ENCODE measurements at places on chromosomes 12 and 14.
A peak's percentile ranks its signal among the peaks of the same experiment; 100 is the strongest.

GRCh38 chr12:3252450-3252891 is 175.3 kb downstream of the TSPAN9 start:
- peaks cover 3% of the 10 kb centered on the region for H3K27me3 ChIP-seq
- no peak overlapping the region for H3K4me3 ChIP-seq
- peaks cover 8% of the 10 kb centered on the region for H3K4me1 ChIP-seq
- no peak for DNase-seq

- no peaks in the 10 kb centered on the region for H3K4me1 ChIP-seq
- no peak overlapping the region for H3K27ac ChIP-seq
- no peak overlapping the region for H3K4me3 ChIP-seq
These were observed 123.8 kb downstream of the KCNH5 start for GRCh38 chr14:62921466-62921865.

GRCh38 chr14:31229638-31230572 is 22.3 kb upstream of the HECTD1 start:
- no peaks in the 10 kb centered on the region for H3K36me3 ChIP-seq
- H3K27me3 ChIP-seq, result no peaks in the 10 kb centered on the region
- peak overlapping the region; percentile 62 for H3K27ac ChIP-seq

DNA sequence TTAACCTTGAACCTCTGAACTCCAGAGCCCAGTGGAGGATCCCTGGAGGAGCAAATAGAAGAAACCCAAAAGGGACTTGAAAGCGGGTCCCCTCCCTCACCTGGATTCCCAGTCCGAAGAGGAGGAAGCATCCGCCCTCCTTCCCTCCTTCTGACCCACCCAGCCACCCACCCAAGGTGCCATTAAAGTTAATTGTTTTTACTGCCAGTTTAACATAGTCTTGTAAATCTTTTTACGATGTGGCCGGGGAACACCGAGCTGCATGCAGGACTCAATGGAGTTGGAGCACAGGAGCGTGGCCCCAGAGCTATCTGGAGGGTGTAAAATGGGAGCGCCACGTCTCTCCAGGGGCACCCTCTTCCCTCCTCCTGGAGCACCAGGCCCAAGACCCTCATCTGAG is 49.9 kb upstream of the TBX3 start:
- H3K27ac ChIP-seq, result no peak overlapping the region
- peaks cover 4% of the 10 kb centered on the region for H3K36me3 ChIP-seq
- peaks cover 1% of the 10 kb centered on the region for H3K27me3 ChIP-seq
- peaks cover 17% of the 10 kb centered on the region for H3K4me1 ChIP-seq

- H3K27me3 ChIP-seq, result no peaks in the 10 kb centered on the region
- H3K27ac ChIP-seq, result no peak overlapping the region
- H3K36me3 ChIP-seq, result no peaks in the 10 kb centered on the region
- H3K4me1 ChIP-seq, result peaks cover 7% of the 10 kb centered on the region
- H3K4me3 ChIP-seq, result no peak overlapping the region
These were observed 128.3 kb downstream of the SLC16A7 start for GRCh38 chr12:59724011-59724695.

DNA sequence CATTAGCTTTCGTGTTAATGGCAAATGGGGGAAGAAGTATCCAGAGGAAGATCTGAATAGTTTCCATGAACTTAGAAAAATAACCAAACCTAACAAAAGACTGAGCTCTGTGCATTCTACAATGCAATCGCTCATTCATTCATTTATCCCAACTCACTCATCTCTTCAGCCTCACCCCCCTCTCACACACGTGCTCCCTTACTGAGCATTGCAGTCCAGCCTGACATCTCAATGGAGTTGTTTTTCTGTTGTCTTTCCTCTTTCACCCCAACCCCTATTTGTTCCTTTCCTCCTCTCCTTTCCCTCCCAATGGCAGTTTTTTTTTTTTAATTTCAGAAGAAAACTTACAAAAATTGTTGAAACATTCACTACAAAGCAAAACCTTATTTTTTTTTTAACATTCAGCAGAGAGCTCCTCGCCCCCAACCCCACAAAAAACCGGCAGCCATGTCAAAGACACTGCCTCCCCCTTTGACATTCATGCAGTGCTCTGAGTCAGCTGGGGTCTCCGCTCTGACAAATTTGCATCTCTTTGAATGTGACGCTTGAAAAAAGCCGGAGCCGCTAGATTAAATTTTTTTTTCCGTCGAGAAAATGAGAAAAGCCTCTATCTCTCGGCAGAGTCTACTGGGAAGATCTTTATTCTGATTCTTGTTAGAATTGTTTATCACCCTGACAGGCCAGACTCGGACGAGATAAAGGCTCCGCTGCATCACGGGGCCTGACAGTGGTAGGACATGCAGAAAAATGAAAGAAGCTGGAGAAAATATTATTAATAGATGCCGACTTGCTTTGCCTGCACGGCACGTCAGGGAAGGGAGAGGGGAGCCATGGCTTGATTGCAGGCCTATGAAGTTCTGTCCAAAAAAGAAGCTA is 775.6 kb downstream of the VRK1 start:
- no peak overlapping the region for H3K27ac ChIP-seq
- peaks cover 12% of the 10 kb centered on the region for H3K36me3 ChIP-seq
- no peaks in the 10 kb centered on the region for H3K4me1 ChIP-seq
- no peaks in the 10 kb centered on the region for H3K27me3 ChIP-seq
- no peak for DNase-seq

DNA sequence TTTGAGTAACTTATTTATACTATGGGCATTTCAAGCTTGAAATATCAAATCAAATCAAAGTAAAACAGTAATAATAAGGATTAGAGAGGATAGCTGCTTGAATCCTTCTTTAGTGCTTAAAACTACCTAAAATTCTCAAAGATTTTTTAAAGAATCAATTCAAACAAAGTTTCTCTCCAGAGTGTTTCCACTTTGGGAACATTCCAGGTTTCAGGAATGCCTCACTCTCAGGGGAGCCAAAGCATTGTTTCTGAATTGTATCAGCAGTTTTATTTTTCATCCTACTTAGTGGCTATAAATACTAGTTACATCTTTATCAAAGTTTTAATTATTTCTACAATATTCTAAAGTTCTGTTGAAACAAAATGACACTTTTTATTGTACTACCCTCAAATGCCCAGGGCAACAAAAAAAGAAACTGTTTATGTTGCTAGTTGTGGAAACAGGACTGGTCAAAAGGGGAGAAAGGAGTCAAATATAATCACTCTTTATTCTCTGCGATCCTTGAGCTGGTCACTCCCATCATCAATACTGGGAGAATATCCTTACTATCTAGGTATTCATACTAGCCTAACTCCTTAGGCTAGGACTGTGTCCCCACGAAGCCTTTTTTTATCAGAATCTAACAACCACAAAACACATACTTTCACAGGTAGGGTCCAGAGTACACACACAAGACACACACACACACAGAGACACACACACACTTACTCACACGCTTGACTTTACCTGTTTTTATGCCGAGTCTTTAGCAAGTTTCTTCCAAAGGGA is 598 bp downstream of the RASSF9 start:
- no peaks in the 10 kb centered on the region for H3K4me1 ChIP-seq
- H3K4me3 ChIP-seq, result peak overlapping the region; percentile 59
- DNase-seq, result no peak
- H3K27ac ChIP-seq, result no peak overlapping the region

GRCh38 chr12:93139028-93139665 is 210.1 kb upstream of the EEA1 start:
- peaks cover 5% of the 10 kb centered on the region for H3K36me3 ChIP-seq
- peaks cover 60% of the 10 kb centered on the region for H3K4me1 ChIP-seq
- no peak for DNase-seq
- H3K27me3 ChIP-seq, result no peaks in the 10 kb centered on the region
- H3K4me3 ChIP-seq, result no peak overlapping the region
- H3K27ac ChIP-seq, result no peak overlapping the region
